Activated CD8-positive, alpha-beta memory T cell treated with anti-CD3 and anti-CD28 coated beads for 48 hours (primary cell): ENCODE measurements at places on chromosomes 4 and X.

DNA sequence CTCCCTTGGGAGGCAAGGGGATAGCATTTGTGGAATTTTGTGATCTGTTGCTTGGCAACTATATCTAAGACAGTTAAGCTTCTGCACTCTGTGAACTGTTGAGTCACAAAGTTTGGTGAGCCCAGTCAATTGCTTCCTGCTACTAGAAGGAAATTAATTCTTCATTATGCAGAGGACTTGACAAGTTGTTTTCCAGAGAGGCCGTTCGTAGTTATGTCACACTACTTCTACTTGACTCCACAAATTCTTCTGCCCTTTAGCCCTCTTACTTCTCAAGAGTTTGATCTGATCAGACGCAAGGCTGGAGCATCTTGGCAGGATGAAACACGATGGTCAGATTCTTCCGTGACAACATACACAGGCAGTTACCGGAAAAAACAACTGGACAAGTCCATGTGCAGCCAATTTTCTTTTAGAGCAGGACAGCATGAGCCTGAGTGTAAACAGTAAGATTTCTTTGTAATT, at the start of gene C4orf51:
Gene C4orf51, plus strand, starts transcription at position 156 of the 465 bp plus-strand sequence. Its CDS starts 58 bp downstream, at position 214.
- no peak for DNase-seq

DNA sequence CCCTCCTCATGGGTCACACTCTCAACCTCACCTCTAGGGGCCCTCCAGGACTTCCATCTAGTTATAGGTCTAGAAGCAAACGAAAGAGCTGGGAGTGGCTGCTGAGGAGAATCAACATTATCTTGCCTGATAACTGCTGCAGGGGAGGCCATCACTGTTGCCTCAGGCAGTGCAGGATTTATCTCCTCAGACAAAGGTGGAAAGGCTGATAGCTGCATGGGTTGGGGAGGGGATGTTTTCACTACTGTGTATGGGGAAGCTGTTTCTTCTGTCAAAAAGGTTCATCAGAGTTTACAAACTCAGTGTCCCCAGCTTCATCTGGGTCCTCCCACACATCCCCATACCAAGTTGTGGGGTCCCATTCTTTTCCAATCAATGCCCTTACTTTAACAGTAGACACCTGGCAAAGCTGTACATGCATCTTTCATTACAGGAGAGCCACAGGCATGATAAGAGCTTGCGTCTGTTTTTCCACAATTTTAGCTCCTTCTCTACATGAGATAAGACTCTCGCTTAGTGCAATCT, 17.6 kb upstream of the PRDM8 start:
- no peak for DNase-seq

- DNase-seq, result no peak
Observed at GRCh38 chr4:113882668-113883067, 96.8 kb downstream of the ARSJ start.

DNA sequence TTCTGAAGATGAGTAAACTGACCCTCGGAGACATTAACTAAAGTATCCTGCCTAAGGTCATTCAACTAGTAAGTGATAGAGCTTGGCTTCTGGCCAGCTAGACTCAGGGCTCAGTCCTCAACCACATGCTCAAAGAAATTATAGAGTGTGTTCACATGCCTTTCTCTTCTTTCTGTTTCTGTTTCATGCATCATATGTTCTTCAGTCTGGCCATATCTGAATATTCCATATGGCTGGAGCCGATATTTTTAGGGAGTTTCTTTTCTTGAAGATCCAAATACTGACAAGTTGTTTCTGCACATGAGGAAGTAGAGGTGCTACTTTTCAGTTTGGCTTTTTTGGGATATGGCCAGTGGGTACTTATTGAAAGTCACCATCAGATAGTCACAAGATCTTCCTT, 44.9 kb downstream of the MMRN1 start:
- no peak for DNase-seq

DNA sequence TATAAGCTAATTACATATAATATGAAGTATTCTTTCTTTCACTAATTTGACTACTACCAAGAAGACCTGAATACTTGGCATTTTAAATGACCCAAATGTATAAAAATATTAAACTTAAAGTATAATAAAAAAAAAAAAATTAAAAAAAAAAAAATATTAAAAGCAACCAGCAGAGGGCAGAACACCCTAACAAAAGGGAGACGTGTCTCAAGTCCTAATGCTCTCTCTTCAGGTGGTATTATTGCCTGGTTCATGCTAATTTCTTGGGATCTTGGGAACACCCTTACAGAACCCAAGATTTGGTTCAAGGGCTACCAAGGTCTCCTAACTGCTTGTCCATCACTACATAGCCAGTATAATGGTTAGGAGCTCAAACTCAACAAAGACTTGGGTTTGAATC, 754.8 kb downstream of the RAB28 start:
- DNase-seq, result no peak

GRCh38 chr4:683982-684622, 4.8 kb downstream of the SLC49A3 start:
- no peak for DNase-seq

DNA sequence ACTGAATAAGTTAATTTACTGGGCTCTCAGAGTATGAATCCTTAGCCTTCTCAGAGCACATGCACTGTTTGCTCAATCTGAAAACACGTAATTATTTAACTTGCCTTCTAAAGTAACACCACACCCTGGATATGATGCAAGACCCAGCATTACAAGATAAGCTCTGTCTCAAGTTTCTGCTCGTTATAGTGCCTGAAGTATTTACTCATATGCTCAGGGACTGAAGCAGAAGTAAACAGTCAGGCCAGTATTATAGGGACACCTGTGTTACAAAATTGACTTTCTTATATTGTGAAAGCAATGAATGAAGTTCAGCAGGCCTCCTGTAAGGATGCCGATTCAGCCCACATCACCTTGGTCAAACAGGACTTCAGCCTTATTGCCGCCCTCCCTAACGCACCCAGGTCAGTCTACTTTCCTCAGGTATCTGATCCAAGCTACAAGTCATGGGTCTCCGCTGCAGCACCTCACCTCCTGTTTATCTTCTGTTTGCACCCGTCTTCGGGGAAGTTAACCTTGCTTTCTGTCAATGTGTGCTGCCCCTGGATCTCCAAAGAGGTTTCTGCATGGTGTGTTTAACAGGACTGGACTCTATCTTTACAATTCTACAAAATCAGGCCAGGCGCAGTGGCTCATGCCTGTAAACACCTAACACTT, 42.8 kb upstream of the KLF3 start:
- no peak for DNase-seq

DNA sequence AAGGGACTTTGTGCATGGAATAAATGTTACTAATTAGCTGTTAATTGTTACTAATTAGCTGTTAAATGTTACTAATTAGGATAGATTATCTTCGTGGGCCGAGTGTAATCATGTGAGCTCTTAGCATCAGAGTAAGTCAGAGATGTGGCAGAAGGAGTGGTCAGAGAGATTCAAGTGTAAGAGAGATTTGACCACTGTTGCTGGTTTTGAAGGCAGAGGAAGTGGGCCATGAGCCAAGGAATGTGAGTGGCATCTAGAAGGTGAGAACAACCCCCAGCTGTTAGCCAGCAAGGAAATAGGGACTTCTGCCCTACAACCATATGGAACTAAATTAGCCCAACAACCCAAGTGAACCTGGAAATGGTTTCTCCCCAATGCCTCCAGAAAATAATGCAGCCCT, 28.2 kb downstream of the ODAPH start:
- DNase-seq, result no peak

- DNase-seq, result no peak
Observed at GRCh38 chr4:121777625-121778024, 12.7 kb upstream of the SMIM43 start.

GRCh38 chr4:158906073-158906472, 137.2 kb downstream of the FNIP2 start:
- no peak for DNase-seq

DNA sequence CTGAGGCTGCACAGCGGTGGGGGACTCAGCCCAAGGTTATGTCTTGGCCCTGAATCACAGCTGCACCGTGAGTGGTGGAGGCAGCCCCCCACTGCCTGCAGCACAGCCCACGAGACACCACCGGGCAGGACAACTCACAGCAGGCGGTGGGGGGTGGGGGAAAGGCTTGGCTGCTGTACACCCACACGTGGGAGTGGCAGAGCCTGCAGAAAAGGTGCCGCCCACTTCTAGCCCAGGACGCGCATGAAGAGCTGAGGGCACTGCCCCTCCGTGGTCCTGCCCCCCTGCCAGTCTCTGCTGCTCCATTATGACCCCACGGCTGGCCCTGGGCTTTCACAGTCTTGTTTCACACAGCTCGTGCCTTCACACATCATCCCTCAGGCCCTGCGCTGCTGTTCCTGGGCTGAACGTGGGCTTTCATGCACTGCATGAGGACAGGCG, 40.8 kb downstream of the FGFRL1 start:
- no peak for DNase-seq

- no peak for DNase-seq
Observed at GRCh38 chr4:3320361-3321023, 27.7 kb downstream of the RGS12 start.

DNA sequence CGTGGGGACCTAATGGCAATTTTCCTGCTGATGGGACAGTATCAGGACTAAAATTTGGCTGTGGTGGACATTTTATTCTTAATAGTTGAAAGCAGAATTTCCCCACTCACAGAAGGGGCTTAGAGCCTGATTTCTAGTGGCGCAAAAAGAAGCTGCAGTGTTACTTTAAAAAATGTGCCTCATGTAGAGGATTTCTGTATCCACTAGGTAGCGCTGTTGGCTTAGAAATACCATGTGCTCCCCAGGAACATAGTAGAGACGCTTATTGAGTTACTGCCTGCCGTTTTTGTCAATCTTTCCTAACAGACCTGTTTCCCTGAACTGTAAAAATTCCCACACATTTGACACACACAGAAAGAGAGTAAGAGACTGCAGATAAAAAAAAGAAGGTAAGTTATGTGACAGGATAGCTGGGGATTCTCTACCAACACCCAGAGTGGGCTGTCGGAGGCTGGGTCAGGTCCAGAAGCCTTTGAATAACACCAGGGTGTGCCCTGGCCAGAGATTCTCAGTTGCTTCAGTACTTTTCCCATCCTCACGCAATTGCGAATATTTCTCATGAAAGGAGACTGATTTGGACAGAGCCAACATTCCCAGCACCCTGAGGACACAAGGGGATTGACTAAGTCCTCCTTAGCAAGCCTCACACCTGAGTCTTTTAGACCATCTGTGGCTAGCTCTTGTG, 88.4 kb downstream of the ZXDA start:
- DNase-seq, result no peak

- DNase-seq, result no peak
Observed at GRCh38 chrX:9907645-9908387, 59.3 kb upstream of the CLDN34 start.

DNA sequence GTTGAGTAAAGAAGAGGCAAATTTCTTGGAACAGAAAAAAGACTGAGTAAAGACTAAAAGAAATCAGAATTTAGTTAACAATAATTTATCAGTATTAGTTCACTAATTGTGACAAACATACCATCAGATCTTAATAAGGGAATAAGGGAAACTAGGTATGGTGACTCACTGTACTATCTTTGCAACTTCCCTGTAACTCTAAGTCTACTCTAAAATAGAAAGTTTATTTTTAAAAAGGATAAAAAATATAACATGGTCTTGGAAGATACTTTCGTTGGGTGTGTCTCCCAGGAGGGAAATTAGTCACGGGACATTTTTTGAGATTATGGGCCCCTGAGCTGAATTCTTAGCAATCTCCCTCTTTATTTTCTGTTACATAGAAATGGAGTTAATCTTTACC, 97.3 kb downstream of the EMCN start:
- no peak for DNase-seq

- DNase-seq, result no peak
Observed at GRCh38 chr4:17511051-17511450, 839 bp downstream of the QDPR start.

- no peak for DNase-seq
Observed at GRCh38 chr4:138275216-138275615, 33.1 kb upstream of the SLC7A11 start.

- no peak for DNase-seq
Observed at GRCh38 chrX:148049441-148049840, 68.3 kb downstream of the FMR1NB start.

DNA sequence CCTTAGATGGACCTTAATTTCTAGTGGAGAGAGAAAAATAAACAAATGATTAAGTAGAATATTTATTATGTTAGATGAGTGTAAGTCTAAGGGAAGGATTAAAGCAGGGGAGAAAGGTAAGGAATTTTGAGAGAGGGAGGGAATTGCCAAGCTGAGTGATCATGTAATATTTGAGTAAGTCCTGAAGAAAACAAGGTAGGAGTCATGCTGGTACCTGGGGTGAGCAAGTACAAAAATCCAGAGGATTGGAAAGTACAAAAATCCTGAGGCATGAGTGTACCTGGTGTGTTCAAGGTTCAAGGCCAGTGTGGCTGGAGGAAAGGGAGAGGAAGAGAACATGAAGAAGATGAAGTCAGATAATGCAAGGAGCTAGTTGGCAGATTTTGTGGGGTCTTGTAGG, 87.2 kb upstream of the MYOZ2 start:
- DNase-seq, result no peak

DNA sequence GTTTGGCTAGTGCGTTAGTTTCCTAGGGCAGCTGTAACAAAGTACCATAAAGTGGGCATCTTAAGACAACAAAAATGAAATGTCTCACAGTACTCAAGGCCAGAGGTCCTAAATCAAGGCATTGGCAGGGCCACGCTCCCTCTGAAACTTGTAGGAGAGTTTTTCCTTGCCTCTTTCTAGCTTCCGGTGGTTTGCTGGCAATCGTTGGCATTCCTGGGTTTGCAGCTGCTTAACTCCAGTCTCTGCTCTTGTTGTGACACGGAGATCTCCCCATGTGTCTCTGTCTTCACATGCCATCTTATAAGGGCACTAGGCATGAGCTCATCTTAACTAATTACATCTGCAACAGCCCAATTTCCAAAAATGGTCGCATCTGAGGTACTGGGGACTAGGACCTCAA, 362.0 kb upstream of the BOD1L1 start:
- no peak for DNase-seq

DNA sequence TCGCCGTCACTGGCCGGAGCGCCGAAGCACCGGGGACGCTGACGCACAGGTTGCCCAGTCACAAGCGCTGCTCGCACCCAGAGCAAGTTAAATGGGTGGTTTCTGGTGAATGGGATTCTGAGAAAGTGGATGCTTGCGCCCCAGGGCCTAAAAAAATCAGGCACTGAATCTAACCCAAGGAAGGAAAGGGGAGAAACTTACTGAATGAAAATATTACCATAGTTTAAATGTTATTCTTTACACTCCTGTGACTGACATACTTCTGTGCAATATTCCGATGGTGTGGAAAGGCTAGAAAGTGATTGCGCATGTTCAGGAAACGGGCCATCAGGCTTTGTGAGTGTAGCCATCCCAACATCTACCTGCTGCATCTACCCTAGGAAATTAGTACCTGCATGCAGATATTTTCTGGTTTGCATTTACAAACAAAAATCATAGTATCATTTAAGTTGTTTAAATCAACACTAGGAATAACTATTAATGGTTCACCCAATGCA, 838 bp upstream of the ABCG2 start:
- no peak for DNase-seq
